Neural cell (in vitro differentiated cells): ENCODE measurements at places on chromosomes 7 and 10. TPM values are rescaled to one million over a fixed set of nuclear protein-coding genes. Genes with fewer than 3 reads are reported as not detected.

Gene PTN
- polyA plus RNA-seq = 14.1 and 19.5 TPM in 2 replicates

Gene PNLIPRP1
- not detected in 2 replicates for polyA plus RNA-seq

Gene PRRT4
- polyA plus RNA-seq = 32.5 and 34.4 TPM in 2 replicates

Gene C7orf33
- not detected in 2 replicates for polyA plus RNA-seq

Gene ZNF746
- 17.2 and 20.1 TPM in 2 replicates for polyA plus RNA-seq

Gene TAS2R40
- not detected in 2 replicates for polyA plus RNA-seq

Gene HOXA11
- polyA plus RNA-seq = not detected in 2 replicates

Gene CDH23
- polyA plus RNA-seq = 6.6 and 8.7 TPM in 2 replicates

Gene SCIN
- polyA plus RNA-seq = 0.53 TPM in 1 of 2 replicates, not detected in the other

Gene DMTF1
- polyA plus RNA-seq = 253 and 314 TPM in 2 replicates

Gene FBXO24
- 0.52 and 1.5 TPM in 2 replicates for polyA plus RNA-seq

Gene ADCYAP1R1
- 8.6 and 13.5 TPM in 2 replicates for polyA plus RNA-seq

Gene INA
- 349 and 379 TPM in 2 replicates for polyA plus RNA-seq

Gene SFXN2
- 14.9 and 16.0 TPM in 2 replicates for polyA plus RNA-seq

Gene DCLRE1A
- polyA plus RNA-seq = 11.6 and 12.8 TPM in 2 replicates

Gene NUPR2
- not detected in 2 replicates for polyA plus RNA-seq

Gene PLAC9
- not detected in 2 replicates for polyA plus RNA-seq

Gene GPR15LG
- polyA plus RNA-seq = not detected in 2 replicates

Gene PSAP
- 651 and 700 TPM in 2 replicates for polyA plus RNA-seq

Gene TMEM273
- polyA plus RNA-seq = not detected in 2 replicates

Gene PTPRZ1
- 11.8 and 14.0 TPM in 2 replicates for polyA plus RNA-seq

Gene ERLIN1
- 6.5 and 7.5 TPM in 2 replicates for polyA plus RNA-seq

Gene NPC1L1
- polyA plus RNA-seq = 0.20 TPM in 1 of 2 replicates, not detected in the other

Gene NAT16
- 4.0 and 4.5 TPM in 2 replicates for polyA plus RNA-seq

Gene ATRNL1
- 47.8 and 51.9 TPM in 2 replicates for polyA plus RNA-seq

Gene HOXA3
- not detected in 2 replicates for polyA plus RNA-seq

Gene CYP3A7
- polyA plus RNA-seq = not detected in 2 replicates

Gene NRCAM
- 81.1 and 90.9 TPM in 2 replicates for polyA plus RNA-seq

Gene CCL24
- not detected in 2 replicates for polyA plus RNA-seq

Gene GBX1
- polyA plus RNA-seq = not detected in 2 replicates

Gene NEUROD6
- polyA plus RNA-seq = not detected in 2 replicates

Gene CACNB2
- polyA plus RNA-seq = 14.3 and 16.4 TPM in 2 replicates

Gene ADAM22
- polyA plus RNA-seq = 41.3 and 46.3 TPM in 2 replicates

Gene CRHR2
- polyA plus RNA-seq = 0.15 and 0.42 TPM in 2 replicates

Gene GIMAP4
- polyA plus RNA-seq = not detected in 2 replicates

Gene GNAT3
- polyA plus RNA-seq = not detected in 2 replicates

Gene LRRC18
- not detected in 2 replicates for polyA plus RNA-seq

Gene VSTM4
- polyA plus RNA-seq = 0.52 and 0.66 TPM in 2 replicates

Gene RTKN2
- 4.5 and 4.7 TPM in 2 replicates for polyA plus RNA-seq

Gene TAC1
- 3,985 and 4,629 TPM in 2 replicates for polyA plus RNA-seq

Gene CAV2
- 1.1 TPM in 1 of 2 replicates, not detected in the other for polyA plus RNA-seq
